Upper lobe of left lung (tissue), 6 donors: ENCODE measurements at places on chromosomes 13 and 19.
A peak's percentile ranks its signal among the peaks of the same experiment; 100 is the strongest.

GRCh38 chr19:18996351-18996750 lies 37.0 kb downstream of the SUGP2 start:
- no peak for DNase-seq

- no peak for DNase-seq
These were observed 8.0 kb downstream of the SPHK2 start for GRCh38 chr19:48627201-48627864.

GRCh38 chr13:99417201-99418102 lies 83.8 kb upstream of the TM9SF2 start:
- DNase-seq: peak; percentile 10

- peak; percentile 55 for DNase-seq
These were observed 8.7 kb downstream of the MAP2K2 start for GRCh38 chr19:4115050-4115817.

GRCh38 chr13:45055198-45055901 lies 65.0 kb upstream of the GTF2F2 start:
- no peak for DNase-seq

GRCh38 chr13:19890030-19890429 lies 26.6 kb upstream of the ZMYM5 start:
- DNase-seq: no peak

DNA sequence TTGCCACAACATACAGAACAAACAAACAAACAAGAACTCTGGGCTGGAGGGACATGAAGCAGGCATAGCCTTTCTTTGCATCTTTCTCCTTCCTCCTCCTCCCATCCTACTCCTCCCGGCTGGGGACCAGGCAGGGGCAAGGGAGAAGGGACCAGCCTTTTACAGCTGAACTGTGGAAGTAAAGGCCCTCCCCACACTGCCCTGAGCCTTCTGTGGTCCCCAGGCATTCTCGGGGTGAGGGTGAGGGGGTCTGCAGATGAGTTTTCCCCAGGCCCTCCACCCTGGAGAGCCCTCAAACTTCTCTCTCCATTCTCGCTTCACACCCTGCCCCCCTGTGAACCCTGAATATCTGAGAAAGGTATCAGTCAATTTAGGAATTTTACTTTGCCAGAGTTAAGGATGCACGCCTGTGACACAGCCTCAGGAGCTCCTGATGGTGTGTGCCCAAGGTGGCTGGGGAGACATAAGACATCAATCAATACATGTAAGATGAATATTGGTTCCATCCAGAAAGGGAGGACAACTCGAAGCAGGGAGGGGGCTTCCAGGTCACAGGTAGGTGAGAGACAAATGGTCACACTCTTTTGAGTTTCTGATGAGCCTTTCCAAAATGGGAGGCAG lies 170.9 kb downstream of the COL4A1 start:
- DNase-seq: no peak

GRCh38 chr13:43000676-43001075 lies 8.6 kb upstream of the EPSTI1 start:
- no peak for DNase-seq

DNA sequence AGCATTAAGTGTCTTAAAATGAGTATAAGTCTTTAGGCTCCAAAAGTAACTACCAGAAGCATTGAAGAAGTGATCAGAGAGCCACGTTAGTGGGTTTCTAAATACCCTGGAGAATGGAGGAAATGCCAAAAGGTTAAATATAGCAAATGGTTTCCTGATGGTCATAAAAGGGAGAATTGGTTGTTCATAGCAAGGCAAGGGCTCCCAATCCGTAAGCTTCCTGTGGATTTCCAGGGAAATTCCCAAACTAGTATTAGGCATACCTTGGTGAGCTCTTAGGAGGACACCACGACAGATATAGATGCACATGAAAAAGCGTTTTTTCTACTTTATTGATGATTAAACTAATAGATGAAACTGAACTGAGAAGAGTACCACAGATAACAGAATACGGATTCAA lies 410.9 kb downstream of the FOXO1 start:
- no peak for DNase-seq

GRCh38 chr19:8462571-8462970 lies 17.8 kb downstream of the HNRNPM start:
- no peak for DNase-seq

GRCh38 chr13:25503856-25504255 lies 132.1 kb downstream of the ATP8A2 start:
- DNase-seq: peak; percentile 26

DNA sequence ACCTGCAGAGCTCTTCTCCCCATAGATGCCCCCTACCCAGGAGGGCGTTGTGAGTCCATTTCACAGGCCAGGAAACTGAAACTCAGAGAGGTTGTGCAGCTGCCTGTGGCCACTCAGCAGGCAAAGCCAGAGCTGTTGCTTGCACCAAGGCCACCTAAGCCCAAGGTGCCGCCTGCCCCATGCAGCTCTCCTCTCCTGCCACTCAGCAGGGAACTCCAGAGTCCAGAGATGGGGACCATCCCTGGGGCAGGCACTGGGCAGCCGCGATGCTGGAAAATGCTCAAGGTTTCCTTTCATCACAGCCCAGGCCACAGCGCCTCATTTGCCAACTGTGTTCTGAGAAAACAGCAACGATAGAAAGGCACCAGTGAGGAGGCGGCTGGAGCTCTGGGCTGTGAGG lies 41.0 kb upstream of the PEPD start:
- DNase-seq: no peak

DNA sequence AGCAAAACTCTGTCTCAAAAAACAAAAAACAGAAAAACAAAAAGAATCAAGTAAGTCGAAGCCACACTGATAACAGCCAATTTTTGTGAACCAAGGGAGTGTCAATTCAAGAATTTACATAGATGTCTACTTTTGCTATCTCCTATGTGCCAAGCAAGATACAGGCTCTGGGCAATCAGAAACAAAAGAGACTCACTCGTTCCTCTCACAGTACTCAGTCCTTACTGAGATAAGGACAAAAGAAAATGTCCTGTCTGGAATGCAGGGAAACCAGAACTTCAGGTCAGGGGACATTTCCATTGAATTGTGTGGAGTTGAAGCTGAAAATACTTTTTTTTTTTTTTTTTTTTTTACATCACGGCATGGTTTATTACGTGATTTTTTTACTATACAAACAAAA lies 53.0 kb downstream of the NLRP12 start:
- DNase-seq: no peak

DNA sequence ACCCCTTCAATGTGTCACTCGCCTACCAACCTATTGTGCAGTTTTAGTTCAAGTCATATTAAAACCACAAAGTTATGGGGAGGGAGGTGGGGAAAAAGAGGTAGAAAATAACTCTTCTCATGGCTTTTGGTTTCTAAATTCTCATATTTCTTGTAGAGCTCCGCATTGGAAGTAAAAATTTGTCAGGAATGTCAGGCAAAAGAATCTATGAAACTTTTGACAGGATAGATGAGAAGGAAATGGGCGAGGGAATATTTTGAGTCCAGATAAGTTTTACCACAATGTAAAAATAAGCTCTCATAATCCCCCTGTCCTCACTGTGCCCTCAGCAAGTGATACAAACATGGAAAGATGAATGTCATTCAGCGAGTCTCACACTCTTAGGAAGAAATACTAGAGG lies 270.4 kb downstream of the DLEU7 start:
- no peak for DNase-seq

DNA sequence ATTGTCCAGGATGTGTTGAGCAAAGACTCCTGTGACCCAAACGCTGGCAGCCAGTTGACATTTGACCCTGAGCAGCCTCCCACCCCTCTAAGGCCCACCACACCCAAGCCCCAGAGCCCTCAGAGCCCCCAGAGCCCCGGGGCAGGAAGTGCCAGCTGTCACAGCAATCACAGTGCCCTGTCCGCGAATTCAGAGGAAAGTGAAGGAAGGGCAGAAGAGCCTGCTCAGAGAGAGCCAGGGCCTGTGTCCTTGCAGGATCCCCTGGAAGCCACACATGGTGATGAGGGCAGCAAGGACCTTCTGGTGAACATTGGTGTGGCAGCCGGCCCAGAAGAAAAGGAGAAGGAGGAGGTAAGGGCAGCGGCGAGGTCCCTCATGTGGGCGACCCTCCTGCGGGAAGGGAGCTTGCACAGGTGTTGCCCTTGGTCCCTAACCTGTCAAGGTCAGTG lies 63.7 kb downstream of the SPATA13 start:
- no peak for DNase-seq

DNA sequence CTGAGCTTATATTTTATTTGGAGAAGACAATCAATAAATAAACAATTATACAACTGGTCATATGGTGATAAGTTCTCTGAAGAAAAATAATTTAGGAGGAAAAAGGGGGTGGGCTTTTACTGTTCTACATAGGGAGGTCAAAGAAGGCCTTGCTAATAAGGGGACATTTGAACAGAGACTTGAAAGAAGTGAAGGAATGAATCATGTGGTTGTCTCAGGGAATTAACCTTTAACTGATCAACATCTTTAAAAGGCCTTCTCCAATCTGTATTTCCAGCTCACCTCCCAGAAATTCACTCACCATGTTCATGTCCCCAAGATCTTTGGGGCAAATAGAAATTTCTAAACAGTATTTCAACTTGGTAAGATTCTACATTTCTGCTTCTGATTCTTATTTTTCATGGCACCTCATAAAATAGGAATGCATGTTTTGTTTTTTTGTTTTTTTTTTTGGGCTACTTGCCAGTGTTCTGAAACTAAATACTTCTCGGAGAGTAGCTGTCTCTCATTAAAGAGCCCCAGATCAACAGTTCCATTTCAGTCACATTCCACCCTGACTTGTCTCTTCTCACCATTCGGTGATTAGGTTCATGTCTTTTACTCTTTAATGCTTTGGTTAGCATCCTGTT lies 19.2 kb upstream of the LPAR6 start:
- no peak for DNase-seq

- peak; percentile 88 for DNase-seq
These were observed 15.9 kb upstream of the RANBP3 start for GRCh38 chr19:5993648-5994358.

DNA sequence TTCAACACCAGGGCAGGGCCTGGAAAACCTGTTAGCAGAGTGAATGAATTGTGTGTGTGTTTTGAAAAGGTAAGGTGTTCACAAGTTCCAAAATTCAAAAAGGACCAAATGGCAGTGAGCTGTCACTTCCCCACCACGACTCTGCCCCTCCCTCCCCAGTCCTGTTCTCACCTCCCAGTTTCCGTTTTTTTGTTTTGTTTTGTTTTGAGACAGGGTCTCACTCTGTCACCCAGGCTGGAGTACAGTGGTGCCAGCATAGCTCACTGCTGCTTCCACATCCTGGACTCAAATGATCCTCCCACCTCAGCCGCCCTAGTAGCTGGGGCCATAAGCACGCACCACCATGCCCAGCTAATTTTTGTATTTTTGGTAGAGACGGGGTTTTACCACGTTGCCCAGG lies 20.3 kb upstream of the BCL3 start:
- no peak for DNase-seq
